ENCODE measurements at places on chromosomes 7 and 10.

GRCh38 chr7:158140538-158141220 is 446.9 kb downstream of the PTPRN2 start:
- DNase-seq, result no peak

DNA sequence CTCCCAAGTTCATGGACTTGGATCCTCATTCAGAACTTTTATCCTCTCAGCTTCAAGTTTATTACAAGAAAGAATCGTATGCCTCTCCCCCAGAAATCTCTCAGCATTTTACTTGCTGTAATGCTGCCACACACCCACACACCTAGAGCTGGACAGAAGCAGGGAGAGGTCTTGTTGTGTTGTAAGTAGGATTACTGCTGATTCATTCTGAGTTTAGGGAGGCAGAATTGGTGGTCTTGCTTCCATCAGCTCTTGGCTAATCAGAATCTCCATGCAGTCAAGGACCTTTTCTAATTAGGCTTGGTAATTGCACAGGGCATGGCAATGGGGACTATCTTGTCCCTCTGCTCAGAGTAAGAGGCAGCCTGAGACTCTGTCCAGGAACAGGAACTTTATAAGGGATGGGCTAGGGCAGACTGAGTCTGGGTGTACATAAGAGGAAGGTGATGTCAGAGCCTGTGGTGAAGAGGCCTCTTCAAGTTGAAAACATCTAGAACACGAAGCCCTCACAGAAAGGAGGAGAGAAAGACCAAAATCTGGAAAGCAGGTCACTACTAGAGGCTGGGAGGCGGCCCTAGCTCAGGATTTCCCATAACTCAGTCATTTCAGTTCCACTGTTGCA is 7.0 kb upstream of the PTPRE start:
- DNase-seq, result no peak

DNA sequence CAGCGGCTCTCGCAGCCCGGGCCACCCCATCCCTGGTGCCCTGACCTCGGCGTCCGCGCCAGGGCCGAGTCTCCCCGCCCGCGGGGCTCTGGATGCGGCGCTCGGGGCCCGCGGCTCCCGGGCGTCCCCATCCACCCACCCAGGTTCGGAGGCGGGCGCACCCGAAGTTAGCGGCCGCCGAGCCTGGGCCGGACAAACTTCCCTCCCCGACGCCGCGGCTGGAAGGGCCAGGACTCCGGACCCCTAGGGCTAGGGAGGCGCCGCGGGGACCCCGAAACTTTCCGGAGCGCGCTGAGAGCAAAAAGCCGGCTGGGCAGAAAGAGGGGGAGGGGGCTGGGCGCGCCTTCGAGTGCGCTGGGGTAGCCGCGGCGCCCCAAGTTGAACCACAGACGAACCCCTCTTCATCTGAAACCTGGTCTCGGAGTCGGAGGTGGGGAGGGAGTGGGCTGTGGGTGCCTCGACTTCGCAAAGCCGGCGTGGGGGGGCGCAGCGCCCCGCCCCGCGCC is 3.7 kb upstream of the ELFN1 start:
- no peak for DNase-seq

GRCh38 chr7:131110297-131111080 is 217.2 kb upstream of the MKLN1 start:
- no peak for DNase-seq

- no peak for DNase-seq
These were observed 24.5 kb upstream of the MSRB2 start for GRCh38 chr10:23070913-23071218.

DNA sequence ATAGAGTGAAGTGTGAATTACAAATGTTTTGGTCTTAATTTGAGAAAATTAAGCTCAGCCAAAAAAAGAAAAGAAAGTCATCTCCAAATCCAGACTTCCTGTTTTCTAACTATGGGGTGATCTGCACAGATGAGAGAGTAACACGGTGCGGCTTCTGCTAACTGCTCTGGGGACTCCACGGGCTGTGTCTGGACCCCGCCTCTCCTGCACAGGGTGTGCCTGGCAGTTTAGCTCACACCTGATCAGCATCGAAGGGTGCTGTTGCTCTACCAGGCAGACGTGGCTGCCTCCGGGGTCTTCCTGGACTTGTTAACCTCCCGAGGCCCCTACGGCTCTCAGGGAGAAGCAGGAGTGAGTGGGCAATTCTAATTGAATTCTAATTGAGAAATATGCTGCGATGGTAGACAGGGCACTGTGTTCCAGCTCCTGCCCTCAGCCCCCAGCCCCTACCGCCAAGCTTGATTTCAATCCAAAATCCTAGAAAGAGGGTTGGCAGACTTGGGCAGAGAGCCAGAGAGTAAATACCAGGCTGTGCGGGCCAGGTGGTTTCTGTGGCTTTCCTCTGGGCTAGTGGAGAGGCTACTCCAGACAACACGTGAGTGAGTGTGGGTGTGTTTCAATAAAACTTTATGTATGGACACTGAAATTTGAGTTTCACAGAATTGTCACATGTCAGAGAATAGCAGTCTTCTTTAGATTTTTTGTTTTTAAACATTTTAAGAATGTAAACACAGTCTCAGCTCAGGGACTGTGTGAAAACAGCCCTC is 13.4 kb downstream of the SHH start:
- DNase-seq, result no peak

Measured in stimulated activated CD8-positive, alpha-beta memory T cell treated with anti-CD3 and anti-CD28 coated beads, Interleukin-15, amount 100 ng/mL, for 24 hours (primary cell).